ENCODE measurements at places on chromosomes 2 and 18.

- DNase-seq = no peak
These were observed 42.6 kb upstream of the MAP3K20 start for GRCh38 chr2:173033084-173033483.

DNA sequence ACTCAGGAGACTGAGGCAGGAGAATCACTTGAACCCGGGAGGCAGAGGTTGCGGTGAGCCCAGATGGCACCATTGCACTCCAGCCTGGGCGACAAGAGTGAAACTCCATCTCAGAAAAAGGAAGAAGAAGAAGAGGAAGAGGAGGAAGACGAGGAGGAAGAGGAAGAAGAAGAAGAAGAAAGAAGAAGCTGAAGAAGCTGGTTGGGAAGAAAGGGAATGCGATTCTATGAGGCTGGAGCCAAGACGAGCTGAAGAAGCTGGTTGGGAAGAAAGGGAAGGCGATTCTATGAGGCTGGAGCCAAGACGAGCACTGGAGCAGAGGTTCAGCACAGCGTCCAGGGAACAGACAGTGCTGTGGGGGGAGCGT lies 30.3 kb upstream of the TAF1B start:
- no peak for DNase-seq

GRCh38 chr2:241808721-241809382 lies at the start of gene NEU4:
Gene NEU4, plus strand, starts transcription at chr2:241809193. Its CDS starts 5,292 bp downstream, at chr2:241814485.
- DNase-seq = no peak

GRCh38 chr2:241834527-241835210 lies 24.0 kb downstream of the PDCD1 start:
- no peak for DNase-seq

- no peak for DNase-seq
These were observed 8.9 kb downstream of the ZFP36L2 start for GRCh38 chr2:43217228-43218154.
